Karpas-422 (cell line): ENCODE measurements at places on chromosomes 11 and 22.

- DNase-seq = no peak
These were observed 64.6 kb downstream of the EXT2 start for GRCh38 chr11:44159848-44160721.

DNA sequence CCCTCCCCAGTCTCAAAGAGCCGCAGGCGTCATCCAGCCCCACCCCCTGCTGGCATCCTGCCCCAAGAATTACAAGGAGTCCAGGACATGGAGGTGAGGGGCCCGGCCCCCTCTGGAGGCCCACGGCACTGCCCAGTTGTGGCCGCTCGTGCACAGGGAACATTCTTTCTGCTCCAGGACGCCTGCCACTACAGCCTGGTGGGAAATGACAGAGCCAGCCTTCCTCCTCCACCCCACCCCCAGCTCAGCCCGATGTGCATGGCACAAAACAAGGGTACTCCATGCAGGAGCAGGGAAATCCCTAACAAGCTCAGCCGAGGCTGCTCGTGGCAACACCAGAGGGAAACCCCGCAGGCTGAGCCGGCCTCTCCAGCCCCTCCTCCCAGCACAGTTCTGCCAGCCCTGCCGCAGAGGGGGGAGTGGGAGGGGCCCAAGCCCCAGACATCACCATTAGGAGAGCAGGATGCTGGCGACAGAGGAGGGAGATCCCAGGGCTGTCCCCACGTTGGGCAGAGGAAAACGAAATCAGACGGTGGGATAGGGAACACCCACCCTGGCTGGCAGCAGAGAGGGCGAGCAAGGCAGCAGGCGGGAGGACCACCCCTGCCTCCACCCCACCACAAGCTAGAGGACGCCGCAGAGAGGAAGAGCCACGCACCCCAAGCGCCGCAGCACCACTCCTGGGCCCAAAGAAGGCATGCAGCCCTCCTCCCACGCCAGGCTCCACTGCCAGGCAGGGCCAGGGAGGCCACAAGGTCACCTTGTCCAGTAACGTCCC, 10.0 kb downstream of the IGSF9B start:
- no peak for DNase-seq

DNA sequence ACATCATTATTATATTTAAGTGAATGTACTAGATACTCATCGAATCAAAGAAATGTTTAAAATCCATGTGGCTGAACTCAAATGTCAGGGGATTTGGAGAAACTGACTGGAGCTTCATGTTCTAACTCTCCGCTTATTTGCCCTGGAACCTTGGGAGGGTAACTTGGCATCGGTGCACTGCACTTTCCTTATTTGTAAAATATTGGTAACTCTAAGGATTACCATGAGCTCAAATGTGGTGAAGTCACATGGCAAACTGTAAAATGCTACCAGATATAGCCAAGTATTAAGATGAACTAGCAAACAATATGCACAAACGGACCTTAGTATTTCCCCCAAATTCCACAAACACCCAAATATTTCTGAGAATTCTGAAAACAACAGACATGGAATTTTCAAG, 75.6 kb downstream of the ETS1 start:
- DNase-seq = peak; percentile 37

DNA sequence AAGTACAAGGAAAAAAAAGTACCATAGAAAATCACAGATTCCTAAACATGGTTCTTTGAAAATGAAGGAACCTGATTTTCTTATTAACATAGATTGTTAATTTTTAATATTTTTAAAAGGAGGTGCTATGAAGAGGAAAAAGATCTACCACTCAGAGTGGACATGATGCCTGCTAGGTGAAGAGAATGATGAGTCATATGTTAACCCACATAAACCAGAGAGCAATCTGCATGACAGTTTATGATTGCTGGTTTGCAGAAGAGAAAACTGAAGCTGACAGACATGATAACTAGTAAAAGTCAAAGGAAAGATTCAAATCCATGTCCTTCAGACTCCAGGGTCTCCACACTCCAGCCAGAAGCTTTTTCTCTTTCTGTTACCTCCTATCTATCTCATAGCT, 1231.7 kb downstream of the LRRC4C start:
- no peak for DNase-seq

GRCh38 chr11:27902981-27903624, 202.8 kb upstream of the BDNF start:
- no peak for DNase-seq

GRCh38 chr22:24440270-24440717, 12.9 kb downstream of the ADORA2A start:
- DNase-seq = no peak

- DNase-seq = no peak
These were observed 31.3 kb downstream of the MTNR1B start for GRCh38 chr11:93000511-93001476.

DNA sequence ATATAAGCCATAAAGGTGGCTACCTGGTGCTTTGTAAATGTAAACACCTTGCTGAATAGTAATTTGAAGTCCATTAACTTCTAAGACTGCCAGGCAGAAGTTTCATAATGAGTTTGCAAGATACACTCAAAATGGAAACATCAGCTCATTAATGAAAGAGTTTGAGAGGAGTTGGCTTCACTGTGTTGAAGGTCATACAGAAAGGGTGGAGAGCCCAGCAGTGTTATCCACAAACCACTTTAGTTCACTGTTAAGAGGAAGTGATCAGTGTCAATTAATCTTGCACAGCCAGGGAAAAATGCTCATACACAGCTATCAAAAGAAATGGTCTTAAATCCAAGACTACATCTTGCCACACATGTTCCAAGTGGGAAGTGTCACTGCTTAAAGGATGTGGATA, 689.4 kb downstream of the JRKL start:
- no peak for DNase-seq

GRCh38 chr11:131938351-131938751, 567.9 kb downstream of the NTM start:
- no peak for DNase-seq

GRCh38 chr11:64089027-64089360, 53.3 kb downstream of the FLRT1 start:
- no peak for DNase-seq

GRCh38 chr11:119027561-119028345, 2.9 kb downstream of the SLC37A4 start:
- DNase-seq = no peak

DNA sequence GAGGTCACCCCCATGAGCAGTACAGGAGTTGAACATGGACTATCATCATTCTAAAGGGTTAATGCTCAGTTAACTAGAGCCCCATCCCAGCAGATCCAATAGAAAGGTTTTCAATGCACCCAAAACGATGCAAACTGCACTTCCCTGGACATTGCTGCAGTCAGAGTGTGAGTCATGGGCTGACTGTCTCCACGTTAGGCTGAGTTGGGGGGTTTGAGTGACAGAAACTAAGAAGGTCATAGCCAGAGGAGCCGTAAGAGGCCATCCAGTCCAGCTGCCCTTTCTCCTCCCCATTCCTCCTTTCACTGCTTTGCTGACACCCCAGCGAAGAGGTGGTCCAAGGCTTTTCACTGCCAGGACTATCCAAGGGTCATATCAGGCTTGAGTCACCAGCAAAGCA, 10.5 kb upstream of the OR2AT4 start:
- no peak for DNase-seq
